ENCODE measurements at places on chromosomes 7 and 10.

- no peak for DNase-seq
These were observed 100.0 kb downstream of the VPS50 start for GRCh38 chr7:93332172-93332571.

- DNase-seq: no peak
These were observed 402.9 kb upstream of the GALNT17 start for GRCh38 chr7:70728872-70729552.

GRCh38 chr7:153190986-153191385 is 431.4 kb downstream of the ACTR3B start:
- no peak for DNase-seq

DNA sequence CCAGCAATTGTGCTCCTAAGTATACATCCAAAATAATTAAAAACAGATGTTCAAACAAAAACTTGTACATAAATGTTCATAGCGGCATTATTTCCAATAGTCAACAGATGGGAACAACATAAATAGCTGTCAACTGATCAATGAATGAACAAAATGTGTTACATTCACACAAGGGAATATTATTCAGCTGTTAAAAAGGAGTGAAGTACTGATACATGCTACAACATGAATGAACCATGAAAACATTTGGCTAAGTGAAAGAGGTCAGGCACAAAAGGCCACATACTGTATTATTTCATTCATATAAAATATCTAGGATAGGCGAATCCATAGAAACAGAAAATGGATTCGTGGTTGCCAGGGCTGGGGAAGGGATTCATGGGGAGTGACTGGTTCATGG is 109.1 kb downstream of the CDH23 start:
- DNase-seq: no peak

GRCh38 chr10:91590904-91591796 is 41.7 kb downstream of the PPP1R3C start:
- no peak for DNase-seq

GRCh38 chr10:63498665-63499064 is 22.5 kb upstream of the REEP3 start:
- no peak for DNase-seq

- DNase-seq: no peak
These were observed 4.1 kb downstream of the IL6 start for GRCh38 chr7:22730921-22731654.

- DNase-seq: no peak
These were observed 46.1 kb downstream of the KLF6 start for GRCh38 chr10:3738855-3739350.

DNA sequence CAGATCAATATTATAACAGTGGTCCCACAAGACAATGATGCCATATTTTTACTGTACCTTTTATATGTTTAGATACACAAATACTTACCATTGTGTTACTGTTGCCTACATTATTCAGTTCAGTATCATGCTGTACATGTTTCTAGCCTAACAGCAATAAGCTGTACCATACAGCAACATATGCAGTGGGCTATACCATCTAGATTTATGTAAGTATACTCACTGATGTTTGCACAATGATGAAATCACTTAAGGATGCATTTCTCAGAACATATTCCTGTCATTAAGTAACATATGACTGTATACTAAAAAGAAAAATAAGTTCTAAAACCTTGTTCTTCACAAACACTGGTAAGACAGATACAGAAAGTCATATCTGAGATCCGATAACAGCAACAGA is 468.6 kb upstream of the SEMA3A start:
- DNase-seq: no peak

DNA sequence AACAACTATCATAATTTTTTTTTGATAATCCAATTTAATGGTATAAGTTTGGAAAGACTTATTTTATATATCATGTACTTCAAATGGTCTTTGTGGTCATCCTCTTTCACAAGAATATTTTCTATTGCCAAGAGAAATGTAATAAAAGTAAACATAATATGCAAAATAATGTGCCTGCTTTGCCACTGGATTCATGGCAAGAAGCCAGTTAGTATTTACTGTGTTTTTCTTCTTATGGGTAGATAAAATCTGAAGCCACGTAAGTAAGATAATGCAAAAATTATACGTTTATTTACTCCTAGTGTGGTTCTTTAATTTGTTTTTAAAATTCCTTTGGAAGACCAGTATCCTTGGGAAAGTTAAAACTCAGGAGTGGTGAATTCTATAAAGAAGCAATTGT is 258.5 kb downstream of the ARL4A start:
- no peak for DNase-seq

GRCh38 chr7:140400381-140400780 is 2.1 kb upstream of the SLC37A3 start:
- DNase-seq: no peak

GRCh38 chr7:104943502-104944343 is 70.3 kb upstream of the KMT2E start:
- DNase-seq: peak; percentile 78

GRCh38 chr7:12233175-12233574 is 22.1 kb downstream of the TMEM106B start:
- DNase-seq: no peak

GRCh38 chr7:78558566-78558965 is 760.0 kb downstream of the PHTF2 start:
- no peak for DNase-seq

- no peak for DNase-seq
These were observed 62.2 kb downstream of the SAMD9 start for GRCh38 chr7:93055543-93056107.

DNA sequence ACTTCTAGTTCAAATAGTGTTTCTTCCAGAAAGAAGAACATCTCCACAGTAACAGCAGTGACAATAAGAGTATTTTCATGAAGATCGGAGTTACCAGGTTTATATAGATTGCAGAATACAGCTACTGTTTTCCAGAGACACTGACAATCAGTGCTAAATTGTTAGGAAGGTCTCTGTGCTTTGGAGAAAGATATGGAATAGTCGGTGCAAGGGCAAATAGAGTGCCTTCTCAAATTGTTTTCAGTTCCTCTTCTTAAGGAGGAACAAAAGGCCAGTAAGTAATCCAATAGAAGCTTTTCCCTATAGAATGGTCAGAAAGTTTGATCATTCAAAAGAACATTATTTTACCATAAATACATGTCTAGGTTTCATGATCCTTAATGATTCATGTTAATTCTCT is 2.6 kb upstream of the KIAA1217 start:
- DNase-seq: no peak

- DNase-seq: no peak
These were observed 15.0 kb downstream of the HTRA1 start for GRCh38 chr10:122476333-122476695.

DNA sequence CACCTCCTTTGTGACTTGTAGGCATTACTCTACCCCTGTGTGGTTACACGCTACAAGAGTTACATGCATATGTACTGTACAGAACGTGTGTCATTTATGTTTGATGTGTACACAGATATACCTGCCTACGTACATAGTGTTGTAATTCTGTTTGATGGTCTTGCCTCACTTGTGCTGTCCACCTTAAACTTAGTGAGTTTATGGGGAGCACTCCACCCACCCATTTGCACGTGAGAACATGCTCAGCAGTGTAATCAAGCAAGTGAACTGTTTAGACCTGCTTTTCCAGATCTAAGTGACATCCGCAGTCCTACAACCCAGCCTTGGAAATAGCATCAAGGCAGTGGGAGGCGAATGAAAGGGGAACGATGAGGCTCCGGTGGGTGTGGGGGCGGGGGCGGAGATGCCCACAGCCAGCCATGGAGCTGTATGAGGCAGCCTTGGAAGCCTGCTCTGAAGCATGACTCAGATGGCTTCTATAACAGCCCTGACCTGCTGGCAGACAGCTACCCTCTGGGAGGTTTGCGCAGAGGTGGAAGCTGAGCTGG is 52.1 kb downstream of the SUFU start:
- DNase-seq: no peak

Measured in stimulated activated CD4-positive, alpha-beta T cell treated with anti-CD3 and anti-CD28 coated beads, Interleukin-15, amount 100 ng/mL, for 48 hours (primary cell).